ENCODE measurements at places on chromosomes 12 and 14.

DNA sequence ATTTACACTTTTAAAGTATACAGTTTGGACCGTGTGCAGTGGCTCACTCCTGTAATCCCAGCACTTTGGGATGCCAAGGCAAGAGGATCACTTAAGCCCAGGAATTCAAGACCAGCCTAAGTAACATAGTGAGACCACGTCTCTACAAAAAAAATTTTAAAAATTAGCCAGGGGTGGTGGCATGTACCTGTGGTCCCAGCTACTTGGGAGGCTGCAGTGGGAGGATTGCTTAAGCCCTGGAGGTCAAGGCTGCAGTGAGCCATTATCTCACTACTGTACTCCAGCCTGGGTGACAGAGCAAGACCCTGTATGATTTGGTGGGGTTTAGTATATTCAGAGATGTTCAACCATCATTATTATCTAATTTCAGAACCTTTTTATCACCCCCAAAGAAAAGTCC, 4.7 kb downstream of the EIF4B start:
- DNase-seq = no peak

GRCh38 chr12:105654606-105655005, 324.1 kb downstream of the C12orf75 start:
- DNase-seq = no peak

- DNase-seq = no peak
Observed at GRCh38 chr12:58915634-58916033, 4.7 kb downstream of the LRIG3 start.

DNA sequence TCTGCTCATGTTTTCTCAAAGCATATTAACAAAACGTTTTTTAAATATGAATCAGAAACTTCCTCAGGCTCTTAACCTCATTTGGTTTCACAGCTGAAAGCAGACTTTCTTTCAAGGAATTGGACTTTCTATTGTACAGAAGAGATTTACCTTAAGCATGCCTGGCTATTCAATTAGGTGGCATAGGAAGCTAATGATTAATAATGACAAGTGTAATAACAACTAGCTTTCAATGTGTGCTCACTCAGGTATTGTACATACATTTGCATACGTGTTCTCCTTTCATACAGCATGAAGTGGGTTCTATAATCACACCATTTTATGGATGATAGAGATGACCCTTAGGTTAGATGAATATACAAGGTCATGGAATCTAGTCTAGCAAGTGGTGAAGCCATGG, 115.7 kb downstream of the ANO6 start:
- no peak for DNase-seq

GRCh38 chr12:94732367-94732990, 82.1 kb upstream of the TMCC3 start:
- no peak for DNase-seq

- DNase-seq = no peak
Observed at GRCh38 chr14:64764641-64765520, 60.7 kb downstream of the PLEKHG3 start.

GRCh38 chr12:88433997-88434703, 146.1 kb downstream of the KITLG start:
- DNase-seq = no peak

DNA sequence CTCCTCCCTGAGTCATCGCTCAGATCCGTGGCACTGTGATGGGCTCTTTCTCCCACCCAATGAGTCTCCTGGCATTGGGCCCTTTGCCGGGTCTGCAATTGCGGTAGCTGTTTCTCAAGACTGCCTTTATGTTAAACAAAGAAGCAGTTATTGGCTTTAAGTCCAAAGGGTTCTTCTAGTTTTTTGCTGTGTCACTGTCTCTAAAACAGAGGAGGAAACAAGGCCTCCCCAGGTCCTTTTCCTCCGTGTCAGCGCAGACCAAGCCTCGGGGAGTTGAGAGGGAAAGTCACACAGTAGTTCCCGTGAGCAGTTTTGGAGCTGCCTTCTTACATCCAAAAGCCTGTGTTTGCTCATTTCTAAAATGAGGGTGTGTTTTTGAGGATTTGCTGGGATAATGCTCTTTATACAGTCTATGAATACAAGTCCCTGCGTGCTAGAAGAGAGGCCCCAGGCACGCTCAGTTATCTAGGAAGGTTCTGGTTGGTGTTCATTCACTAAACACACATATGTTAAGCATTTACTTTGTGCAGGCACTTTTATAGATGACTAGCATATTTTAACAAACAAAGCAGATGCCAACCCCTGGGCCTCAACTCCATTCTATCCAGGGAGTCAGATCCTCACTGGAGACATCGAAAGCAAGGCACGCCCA, 126.0 kb upstream of the PZP start:
- DNase-seq = no peak

DNA sequence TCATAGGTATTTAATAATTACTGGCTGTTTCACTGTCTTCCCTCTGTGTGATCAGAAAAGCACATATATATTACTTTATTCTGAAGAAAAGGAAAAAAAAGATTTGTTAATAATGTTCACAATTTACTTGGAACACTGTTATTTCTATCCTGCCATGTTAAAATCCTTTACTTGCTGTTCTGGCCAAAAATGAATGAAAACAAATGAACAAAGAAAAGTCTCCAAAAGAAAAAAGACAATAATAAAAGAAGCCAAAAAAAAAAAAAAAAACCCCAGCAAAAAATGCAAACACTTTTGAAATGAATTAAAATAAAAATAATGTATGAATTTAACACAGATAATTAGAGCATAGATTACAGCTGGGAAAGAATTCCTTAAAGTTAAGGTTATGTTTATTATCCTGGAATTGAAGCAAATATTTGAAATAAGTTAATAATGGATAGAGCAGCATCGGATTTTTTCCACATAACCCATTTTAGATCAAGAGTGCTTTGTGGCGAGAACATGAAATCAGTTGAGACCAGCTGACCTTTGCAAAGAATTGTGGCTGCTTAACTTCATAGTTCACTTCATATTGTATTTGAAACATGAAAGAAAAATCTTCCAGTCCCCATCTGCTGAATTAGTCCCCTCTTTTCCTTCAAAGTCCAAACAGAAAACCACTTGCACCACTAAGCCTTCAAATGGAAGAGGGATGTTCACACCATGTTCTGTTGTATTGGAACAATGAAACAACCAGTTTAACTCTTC, 444.8 kb downstream of the ADAMTS20 start:
- DNase-seq = no peak

DNA sequence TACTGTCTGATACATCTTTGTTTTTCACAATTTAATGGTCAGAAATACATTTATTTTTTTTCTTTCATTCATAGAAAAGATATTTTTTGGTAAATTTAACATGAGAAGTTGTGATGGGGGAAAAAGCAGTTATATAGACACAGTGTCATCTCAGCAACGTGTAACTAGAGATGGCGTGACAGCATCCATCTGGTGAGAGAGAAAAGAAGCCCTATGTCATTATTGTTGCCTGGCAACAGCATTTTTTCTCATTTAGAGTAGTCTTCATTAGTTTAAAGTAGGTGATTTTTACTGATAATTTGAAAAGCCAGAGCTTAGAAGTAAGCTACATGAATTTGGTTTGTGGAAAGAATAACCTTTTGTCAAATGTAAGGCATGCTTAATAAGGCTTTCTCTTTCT, 128.6 kb downstream of the ACSS3 start:
- DNase-seq = no peak

- DNase-seq = no peak
Observed at GRCh38 chr12:47017041-47017713, 62.2 kb upstream of the PCED1B start.

DNA sequence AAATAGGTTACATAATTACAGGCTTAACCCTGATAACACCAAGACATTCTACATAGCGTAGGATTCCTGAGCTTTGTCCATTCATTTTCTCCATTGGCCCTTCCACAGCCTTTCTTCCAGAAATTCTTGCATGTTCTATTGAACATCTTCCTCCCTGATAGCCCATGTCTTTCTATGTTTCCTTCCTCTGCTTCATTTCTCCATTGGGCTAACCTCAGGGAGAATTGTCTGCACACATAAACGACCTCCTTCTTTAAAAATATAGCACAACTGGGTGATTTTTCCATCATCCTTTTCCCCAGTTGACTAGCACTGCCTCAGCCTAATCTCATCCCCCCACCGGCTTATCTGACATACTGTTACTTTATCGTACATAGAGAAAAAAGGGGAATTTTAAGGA, 11.2 kb downstream of the DIO2 start:
- no peak for DNase-seq

DNA sequence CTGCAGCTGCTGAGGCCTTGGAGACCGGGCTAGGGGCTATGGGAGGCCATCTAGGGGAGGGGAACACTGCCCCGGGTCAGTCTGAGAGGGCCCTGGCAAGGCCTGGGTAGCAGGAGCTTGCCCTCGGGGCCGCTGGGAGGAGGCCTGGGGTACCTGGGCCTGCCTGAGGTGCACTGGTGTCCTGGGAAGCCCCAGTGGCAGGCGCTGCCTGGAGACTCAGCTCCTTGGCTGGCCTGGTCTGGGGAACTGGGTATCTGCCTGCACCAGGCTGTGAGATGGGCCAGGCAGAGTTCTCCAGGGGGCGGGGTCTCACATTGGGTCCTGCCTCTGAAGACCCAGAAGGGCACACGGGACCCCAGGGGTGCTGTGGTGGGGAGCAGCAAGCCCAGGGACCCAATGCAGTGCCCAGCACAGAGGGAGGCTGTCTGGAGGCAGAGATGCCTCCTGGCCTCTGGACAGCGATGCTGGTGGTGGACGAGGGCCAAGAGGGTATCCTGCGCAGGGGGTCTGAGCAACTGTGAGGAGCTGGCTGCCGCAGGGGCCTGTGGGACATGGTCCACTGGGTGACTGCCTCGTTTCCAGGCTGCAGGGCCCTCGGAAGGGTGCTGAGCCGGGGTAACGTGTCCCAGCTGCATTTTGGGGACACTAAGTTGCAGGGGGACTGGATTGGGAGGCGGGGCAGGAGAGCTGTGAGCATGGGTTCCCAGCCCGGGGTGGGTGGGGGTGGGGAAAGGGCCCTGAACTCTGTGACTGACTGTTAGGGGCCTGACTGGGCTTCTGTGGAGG, 7.4 kb upstream of the MTA1 start:
- no peak for DNase-seq

DNA sequence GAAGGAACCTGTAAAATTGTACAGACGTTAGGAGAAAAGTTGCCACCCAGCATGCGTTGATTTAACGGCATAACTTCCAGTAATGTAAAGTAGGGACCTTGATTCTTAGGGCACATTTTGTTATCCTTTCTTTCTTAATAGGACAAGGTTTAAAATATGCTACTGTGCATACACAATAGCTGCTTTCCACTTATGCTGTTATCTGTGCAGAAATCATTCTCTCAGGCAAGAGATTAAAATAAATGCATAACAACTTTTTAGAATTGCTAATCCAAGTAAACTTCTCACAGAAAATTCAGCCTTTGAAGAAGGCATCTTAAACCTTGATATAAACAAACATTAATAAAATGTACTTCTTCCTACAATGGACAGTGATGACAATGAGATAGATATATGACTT, 16.0 kb upstream of the PTCSC3 start:
- no peak for DNase-seq

DNA sequence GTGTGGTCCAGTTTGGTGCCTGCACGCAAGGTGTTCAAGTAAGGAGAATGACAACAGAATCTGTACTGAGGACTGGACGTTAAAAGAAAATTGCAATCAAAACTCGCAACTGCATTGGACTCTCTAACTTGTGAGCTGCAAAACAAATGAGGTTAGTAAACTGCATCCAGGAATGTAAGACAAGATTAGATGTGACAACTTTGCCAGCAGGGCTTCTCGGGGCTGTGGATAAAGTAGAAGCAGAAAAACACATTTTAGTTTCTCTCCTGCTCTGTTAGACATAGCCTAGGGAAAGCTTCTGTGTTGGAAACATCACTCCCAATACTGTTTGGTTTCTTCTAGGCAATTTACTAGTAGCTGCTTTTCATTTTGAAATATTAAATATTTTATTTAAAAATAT, 338.2 kb upstream of the NAV3 start:
- DNase-seq = no peak

DNA sequence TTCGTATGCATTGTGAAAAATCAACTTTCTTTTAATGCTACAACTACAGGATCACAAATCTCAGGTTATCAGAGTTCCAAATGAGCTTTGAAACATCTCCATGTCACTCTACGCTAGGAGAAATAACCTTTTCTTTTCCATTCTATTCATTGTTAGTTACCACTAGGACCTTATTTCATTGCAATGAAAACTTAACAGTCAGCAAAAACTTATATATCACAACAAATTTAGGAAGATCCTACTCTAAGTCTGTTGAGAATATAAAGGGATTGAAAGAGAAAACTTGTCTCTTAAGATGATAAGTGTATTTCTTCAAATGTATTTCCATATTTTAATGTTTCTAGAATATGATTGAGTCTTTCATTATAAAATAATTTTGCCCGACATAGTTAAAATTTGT, 539.1 kb downstream of the TMTC2 start:
- no peak for DNase-seq

GRCh38 chr12:60266381-60266852, 670.6 kb downstream of the SLC16A7 start:
- no peak for DNase-seq

GRCh38 chr12:124597041-124597440, 29.6 kb upstream of the NCOR2 start:
- DNase-seq = no peak

DNA sequence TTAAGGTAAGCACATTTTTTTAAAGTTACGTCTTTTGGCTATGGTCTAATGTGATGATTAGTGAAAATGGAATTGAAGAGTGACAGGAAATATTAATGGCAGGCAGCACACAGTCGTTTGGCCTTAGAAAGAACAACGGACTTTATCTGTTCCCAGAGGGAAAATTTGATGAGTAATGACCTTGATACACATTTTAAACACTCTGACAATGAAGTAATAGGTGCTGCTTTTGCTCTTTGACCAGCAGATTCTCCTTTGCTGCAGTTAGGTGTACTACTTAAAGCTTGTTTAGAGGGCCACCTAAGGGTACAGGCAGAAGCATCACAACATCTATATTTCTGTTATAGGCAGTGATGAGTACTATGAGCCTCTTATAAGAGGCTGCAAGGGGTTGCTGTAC, 27.1 kb upstream of the RNU6-8 start:
- DNase-seq = no peak

DNA sequence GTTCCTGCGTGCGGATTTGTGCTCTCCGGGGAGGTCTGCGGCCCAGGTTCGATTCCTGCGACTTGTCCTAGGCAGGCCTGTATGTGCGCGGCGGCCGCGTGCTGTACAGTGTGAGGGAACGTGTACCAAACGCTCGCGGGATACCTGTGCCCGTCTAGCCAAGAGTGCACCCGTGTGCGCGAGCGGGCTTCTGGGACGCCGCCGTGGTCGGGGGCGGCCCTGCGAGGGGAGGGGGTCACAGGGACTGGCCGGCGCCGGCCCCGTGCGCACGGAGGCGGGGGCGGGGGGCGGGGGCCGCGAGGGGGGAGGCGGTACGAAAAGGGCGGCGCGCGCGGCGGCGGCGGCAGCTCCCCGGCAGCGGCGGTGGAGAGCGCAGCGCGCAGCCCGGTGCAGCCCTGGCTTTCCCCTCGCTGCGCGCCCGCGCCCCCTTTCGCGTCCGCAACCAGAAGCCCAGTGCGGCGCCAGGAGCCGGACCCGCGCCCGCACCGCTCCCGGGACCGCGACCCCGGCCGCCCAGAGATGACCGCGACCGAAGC, at the start of gene DLK1:
DLK1 (plus strand) TSS at position 343 of the 536 bp plus-strand sequence; CDS start at position 520, 177 bp downstream.
- no peak for DNase-seq
